MCF 10A (cell line): ENCODE measurements at places on chromosomes 3 and 15. TPM values are rescaled to one million over a fixed set of nuclear protein-coding genes. Genes with fewer than 3 reads are reported as not detected.

- DNase-seq, result no peak
Measured at GRCh38 chr3:98846101-98846500, 55.4 kb downstream of the DCBLD2 start.

DNA sequence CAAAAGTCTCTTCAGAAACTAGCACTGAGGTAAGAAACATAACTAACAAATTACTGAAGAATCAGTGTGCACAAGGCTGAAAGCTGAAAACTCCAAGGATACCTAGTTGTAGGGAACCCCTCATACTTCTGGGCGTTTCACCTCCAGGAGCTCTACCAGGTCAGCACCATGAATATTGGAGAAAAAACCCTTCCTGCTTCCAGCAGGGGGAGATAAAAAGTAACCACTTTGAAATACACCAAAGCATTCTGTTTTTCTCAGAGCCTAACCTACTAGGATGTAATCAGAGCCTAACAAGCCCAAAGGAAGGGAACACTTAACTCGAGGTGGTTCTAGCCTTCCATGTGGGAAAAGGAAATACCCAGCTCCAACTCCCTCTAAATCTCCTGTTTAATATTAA lies 175.8 kb upstream of the MME start:
- DNase-seq, result peak; percentile 50

DNA sequence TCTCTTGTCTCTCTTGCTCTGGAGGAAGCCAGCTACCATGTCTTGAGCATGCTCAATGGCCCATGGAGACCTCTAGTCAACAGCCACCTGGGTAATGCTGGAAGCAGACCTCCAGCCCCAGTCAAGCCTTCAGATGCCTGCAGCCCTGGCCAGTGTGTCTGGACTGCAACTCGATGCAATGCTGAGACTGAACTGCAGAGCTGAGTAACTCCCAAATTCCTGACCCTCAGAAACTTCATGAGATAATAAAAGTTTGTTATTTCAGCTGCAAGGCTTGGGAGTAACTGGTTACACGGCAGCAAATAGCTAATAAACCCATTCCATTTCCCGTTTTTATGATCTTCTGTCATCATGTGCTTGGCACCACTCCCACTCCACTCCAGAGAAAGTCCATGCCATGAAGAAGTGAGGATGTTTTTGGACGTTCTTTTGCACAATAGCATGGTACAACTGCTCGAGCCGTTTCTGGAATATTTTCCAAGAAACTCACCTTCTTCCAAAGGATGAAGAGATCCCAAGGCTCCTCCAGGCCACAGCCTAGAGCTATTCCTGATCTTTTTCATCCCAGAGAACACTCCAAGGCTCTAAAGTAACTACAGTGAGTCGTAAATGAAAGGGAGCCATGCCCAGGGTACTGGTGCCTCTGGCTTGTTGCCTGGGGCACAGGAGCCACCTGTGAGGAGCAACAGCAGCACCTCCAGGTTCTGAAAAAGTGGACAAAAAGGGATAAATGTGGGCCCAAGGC lies 72.0 kb upstream of the KLF13 start:
- DNase-seq, result peak; percentile 57

GRCh38 chr15:94258246-94258645 lies 26.9 kb downstream of the MCTP2 start:
- DNase-seq, result no peak

- DNase-seq, result no peak
Measured at GRCh38 chr15:90126596-90127435, 24.5 kb upstream of the IDH2 start.

- no peak for DNase-seq
Measured at GRCh38 chr15:49621401-49621811, 558 bp downstream of the DTWD1 start.

GRCh38 chr3:72165317-72165716 lies 380.4 kb upstream of the PROK2 start:
- DNase-seq, result no peak

GRCh38 chr15:89999676-90000185 lies 1.4 kb upstream of the ZNF710 start:
- DNase-seq, result peak; percentile 66

GRCh38 chr3:183698318-183698751 lies 738 bp downstream of the YEATS2 start:
- DNase-seq, result peak; percentile 33

DNA sequence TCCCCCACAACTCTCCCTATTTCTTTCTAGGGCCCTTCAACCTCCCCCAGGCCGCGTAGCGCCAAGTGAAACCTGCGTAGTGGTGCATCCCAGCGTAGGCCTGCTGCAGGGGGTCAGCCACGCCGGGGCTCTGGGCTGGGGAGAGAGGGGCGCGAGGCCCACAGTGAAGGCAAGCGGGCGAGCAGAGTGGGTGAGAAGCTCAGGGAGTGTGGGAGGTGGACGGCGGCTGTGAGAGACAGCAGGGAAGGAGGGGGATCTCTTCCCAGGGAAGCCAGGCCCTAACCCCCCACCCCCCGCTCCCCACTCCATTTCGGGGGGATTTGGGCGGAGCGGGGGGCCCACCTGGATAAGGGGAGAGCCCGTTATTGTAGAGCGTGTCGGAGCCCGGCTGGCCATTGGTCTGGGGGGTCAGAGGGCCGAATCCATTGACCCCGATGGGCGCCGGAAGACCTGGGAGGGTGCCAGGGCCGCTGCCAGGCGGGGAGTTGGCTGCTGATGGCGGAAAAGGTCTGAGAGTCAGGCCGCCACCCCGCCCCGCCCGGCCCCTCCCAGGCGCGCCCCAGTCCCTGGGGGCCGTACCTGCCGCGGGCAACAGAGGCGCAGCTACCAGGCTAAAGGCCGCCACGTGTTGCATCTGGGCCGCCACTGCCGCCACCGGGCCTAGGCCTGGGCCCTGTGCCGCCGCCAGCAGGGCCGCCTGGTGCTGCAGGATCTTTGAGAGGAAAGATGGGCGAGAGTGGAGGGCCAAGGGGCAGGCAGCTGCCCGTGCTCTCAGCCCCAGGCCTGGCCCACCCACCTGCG lies 16.6 kb upstream of the PARP6 start:
- DNase-seq, result no peak

- no peak for DNase-seq
Measured at GRCh38 chr15:101469520-101470288, 19.8 kb downstream of the PCSK6 start.

DNA sequence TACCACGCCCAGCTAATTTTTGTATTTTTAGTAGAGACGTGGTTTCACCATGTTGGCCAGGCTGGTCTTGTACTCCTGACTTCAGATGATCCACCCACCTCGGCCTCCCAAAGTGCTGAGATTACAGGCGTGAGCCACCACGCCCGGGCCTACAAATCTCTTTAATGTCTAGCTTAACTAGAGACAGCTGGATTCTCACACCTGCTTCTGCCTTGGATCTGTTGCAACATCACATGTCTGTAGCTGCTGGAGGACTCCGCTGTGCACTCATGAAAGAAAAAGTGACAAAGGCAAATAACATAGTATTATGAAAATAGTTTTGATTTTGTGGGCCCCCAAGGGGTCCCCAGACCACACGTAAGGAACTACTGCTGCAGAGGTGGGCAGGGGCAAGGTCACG lies 85.9 kb downstream of the NCEH1 start:
- no peak for DNase-seq

GRCh38 chr3:59308684-59309083 lies 258.9 kb upstream of the CFAP20DC start:
- no peak for DNase-seq

- DNase-seq, result no peak
Measured at GRCh38 chr15:41881086-41881485, 12.8 kb downstream of the SPTBN5 start.

DNA sequence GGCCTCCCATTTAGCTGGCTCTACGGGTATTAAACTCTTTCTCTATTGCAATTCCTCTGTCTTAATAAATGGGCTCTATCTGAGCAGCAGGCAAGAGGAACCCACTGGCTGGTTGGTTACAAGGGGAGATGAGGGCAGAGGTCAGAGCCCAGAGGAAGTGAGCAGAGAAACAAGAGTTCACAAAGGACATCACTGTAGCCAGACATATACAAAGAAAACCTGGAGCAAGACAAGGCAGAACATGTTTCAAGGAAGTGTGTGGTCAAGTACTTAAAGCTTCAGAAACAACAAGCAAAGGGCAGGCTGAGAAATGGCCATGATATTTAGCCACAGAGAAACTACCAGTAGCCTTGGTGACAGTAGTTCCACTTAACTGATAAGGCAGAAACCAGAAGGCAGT lies 24.3 kb downstream of the SUSD5 start:
- no peak for DNase-seq

- no peak for DNase-seq
Measured at GRCh38 chr3:136714020-136714419, 38.2 kb downstream of the STAG1 start.

- no peak for DNase-seq
Measured at GRCh38 chr3:37562876-37563275, 298.8 kb upstream of the CTDSPL start.

DNA sequence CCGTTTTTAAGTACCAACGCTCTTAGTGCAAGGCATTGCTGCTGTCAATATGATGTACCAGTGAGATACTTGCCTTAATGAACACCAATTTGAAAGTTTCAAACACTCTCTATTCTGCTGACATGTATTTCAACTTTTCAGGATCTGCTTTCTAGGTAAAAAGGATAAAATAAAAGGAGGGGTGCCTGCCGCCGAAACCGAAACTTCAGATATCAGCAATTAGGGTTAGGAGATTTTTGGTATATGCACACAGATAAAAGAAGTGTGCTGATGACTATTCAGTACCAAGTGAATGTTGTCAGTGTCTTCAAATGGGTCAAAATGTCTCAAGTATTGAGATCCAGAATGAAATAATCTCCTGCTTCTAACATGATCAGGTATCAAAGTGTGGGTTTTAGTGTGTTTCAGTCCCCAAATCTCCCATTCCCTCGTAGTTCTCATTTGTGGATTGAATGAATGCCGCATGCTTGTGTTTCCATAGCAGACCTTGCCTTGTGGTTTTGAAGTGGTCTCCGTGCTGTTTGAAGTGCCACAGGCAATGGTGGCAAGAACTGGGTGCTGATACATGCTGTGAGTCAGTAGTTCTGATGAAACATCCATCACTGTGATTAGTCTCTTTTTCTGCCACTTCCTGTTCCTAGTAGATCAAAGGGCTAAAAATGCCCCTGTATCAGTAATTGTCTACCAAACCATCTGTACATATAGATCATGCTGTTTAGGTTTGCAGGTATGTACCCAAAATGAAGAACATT lies 22.5 kb downstream of the CHST14 start:
- DNase-seq, result peak; percentile 46

- no peak for DNase-seq
Measured at GRCh38 chr3:167762296-167762695, 26.8 kb downstream of the SERPINI1 start.

- peak; percentile 76 for DNase-seq
Measured at GRCh38 chr3:152403632-152404066, 134.9 kb downstream of the MBNL1 start.

- peak; percentile 59 for DNase-seq
Measured at GRCh38 chr3:108406661-108407206, 103.7 kb downstream of the MYH15 start.

DNA sequence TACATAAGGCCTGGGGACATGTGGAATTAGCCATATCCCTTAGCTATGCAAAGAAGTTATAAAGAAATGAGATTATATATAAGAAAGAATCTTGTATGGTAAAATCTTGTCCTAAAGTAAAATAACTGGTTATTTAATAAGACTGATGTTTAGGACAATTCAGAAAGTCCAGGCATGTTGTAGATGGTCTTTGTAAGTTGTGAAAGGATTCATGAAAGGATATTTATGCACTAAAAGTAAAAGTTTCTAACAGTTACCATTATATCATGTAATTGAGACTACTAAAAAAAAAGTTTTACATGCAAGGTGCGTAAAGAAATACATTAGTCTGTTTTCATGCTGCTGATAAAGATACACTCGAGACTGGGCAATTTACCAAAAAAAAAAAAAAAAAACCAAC lies 146.3 kb downstream of the FMN1 start:
- DNase-seq, result peak; percentile 32

GRCh38 chr15:90037961-90038631 lies 37.0 kb downstream of the ZNF710 start:
- peak; percentile 62 for DNase-seq

DNA sequence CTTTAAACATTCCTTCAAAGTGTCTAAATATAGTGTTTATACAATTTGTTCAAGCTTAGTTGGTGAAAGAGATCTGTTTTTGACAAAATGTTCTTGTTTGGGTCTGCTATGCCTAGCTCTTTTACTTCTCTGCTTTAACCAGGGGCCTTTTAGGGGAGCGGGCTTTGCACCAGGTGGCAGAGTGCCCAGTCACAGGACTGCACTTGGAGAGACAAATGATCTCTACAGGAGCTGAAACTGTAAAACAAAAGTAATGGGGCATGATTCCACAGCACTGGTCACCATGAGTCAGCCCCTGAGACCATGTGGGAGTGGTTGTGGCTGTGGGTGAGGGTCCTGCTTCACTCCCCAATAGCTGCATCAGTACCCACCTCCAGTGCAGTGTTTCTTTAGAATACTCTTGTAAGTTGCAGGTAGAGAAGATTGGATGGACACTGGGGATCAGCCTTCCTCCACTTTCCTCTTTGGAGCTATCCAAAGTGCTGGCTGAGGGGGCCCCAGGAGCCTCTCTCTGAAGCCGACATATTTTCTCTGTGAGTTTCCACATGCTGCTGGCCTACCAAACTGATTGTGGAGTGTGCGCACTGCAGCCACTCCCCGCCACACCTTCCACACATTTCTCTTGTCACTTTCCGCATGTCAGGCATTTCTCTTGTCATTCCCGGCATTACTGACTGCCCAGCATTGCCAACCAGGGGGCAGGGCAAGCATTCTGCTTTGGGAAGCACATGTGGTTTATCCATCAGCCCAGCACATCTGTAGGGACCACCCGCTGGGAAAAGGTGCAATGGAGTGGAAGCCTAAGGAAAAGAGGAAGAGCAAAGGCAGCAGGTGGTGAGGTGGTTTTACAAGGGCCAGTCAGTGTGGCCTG lies 110.0 kb downstream of the EPHB1 start:
- DNase-seq, result no peak

DNA sequence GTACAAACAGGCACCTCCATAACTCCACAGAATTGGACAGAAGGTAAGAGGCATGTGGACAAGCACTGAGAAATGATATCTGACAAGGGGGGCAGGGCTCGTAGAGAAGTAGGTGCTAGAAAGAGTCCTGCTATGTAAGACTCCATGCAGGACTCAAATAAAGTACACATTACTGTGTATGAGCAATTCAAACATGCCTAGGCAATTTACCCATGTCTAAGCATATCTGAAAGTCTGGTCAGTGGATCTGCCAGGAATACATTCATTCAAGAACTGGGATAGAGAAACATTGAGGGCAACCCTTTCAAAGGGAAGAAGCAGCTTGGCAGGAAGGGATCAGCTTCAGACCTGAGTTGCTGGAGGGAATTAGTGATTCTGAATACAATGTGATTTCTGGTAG lies 174.1 kb upstream of the MCTP2 start:
- DNase-seq, result no peak

- DNase-seq, result peak; percentile 48
Measured at GRCh38 chr15:57150066-57150865, 226.0 kb upstream of the CGNL1 start.

- no peak for DNase-seq
Measured at GRCh38 chr3:23831517-23832394, 26.0 kb downstream of the UBE2E1 start.

The GHSR gene
- not detected in 2 replicates for total RNA-seq

The CLPX gene
- total RNA-seq, result 47.9 and 48.9 TPM in 2 replicates

The SLC6A1 gene
- total RNA-seq, result not detected in 2 replicates

The GRAMD1C gene
- total RNA-seq, result 0.64 and 0.79 TPM in 2 replicates

The CNTN6 gene
- total RNA-seq, result not detected in 2 replicates

The CPN2 gene
- not detected in 2 replicates for total RNA-seq

The DUOX1 gene
- total RNA-seq, result 15.1 and 16.9 TPM in 2 replicates

The HRG gene
- total RNA-seq, result 0.16 and 0.20 TPM in 2 replicates

The KLHL25 gene
- total RNA-seq, result 3.1 and 3.3 TPM in 2 replicates

The CKMT1B gene
- total RNA-seq, result 10.8 and 19.0 TPM in 2 replicates

The GLDN gene
- not detected in 2 replicates for total RNA-seq

The ECE2 gene
- total RNA-seq, result not detected in 2 replicates

The OPA1 gene
- 62.5 and 73.4 TPM in 2 replicates for total RNA-seq

The WDR76 gene
- 3.0 and 6.9 TPM in 2 replicates for total RNA-seq
